ENCODE measurements at places on chromosomes 16 and 17. TPM values are rescaled to one million over a fixed set of nuclear protein-coding genes. Genes with fewer than 3 reads are reported as not detected.

GRCh38 chr16:88318521-88318920 lies 64.2 kb upstream of the ZNF469 start:
- no peak overlapping the region for H3K27ac ChIP-seq
- no peak overlapping the region for H3K4me3 ChIP-seq
- no peaks in the 10 kb centered on the region for H3K4me1 ChIP-seq
- H3K36me3 ChIP-seq: no peaks in the 10 kb centered on the region

- no peak overlapping the region for H3K27ac ChIP-seq
- no peak overlapping the region for H3K4me3 ChIP-seq
- no peaks in the 10 kb centered on the region for H3K4me1 ChIP-seq
- H3K27me3 ChIP-seq: no peaks in the 10 kb centered on the region
- DNase-seq: no peak
Measured at GRCh38 chr16:72590151-72590937, 418.4 kb upstream of the PMFBP1 start.

DNA sequence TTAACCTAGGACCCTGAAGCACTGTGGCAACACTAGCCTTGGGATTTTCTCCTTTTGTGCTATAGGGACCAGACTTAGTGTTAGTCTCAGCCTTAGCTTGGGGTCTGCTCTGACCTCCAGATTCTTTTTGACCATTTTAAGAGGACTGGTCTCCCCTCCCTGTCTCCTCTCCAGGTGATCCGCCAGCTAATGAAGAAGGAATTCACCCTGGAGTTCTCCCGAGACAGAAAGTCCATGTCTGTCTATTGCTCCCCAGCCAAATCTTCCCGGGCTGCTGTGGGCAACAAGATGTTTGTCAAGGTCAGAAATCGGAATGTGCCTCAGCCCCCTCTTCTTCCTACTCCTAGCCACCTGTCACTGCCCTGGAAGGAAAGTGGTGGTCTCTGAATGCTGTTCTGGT lies 19.5 kb downstream of the ATP2A1 start:
- peaks cover 2% of the 10 kb centered on the region for H3K4me1 ChIP-seq
- H3K27me3 ChIP-seq: no peaks in the 10 kb centered on the region
- DNase-seq: no peak
- no peaks in the 10 kb centered on the region for H3K36me3 ChIP-seq
- no peak overlapping the region for H3K27ac ChIP-seq

DNA sequence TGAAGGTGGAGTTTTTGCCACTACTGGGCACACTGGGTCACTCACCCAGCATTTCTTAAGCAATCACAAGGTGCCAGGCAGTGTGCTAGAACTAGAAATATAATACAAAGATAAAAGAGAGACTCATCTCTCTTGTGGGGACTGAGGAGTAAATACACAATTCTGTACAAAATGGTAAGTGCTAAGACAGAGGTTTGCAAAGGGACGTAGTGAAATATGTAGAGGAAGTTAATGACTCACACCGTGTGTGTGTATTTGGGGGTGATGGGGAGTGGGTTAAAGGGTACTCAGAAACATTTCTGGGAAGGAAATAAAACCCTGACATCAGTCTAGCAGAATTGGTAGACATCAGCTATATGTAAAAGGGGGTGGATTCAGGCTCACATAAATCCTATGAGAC lies 389.3 kb downstream of the CA10 start:
- H3K27ac ChIP-seq: no peak overlapping the region
- peaks cover 35% of the 10 kb centered on the region for H3K27me3 ChIP-seq
- no peaks in the 10 kb centered on the region for H3K36me3 ChIP-seq
- H3K4me3 ChIP-seq: no peak overlapping the region
- no peak for DNase-seq
- H3K4me1 ChIP-seq: peaks cover 3% of the 10 kb centered on the region

GRCh38 chr17:61728297-61728836 lies 135.0 kb downstream of the BRIP1 start:
- peaks cover 8% of the 10 kb centered on the region for H3K4me1 ChIP-seq
- peaks cover 6% of the 10 kb centered on the region for H3K36me3 ChIP-seq
- no peak overlapping the region for H3K27ac ChIP-seq
- no peak overlapping the region for H3K4me3 ChIP-seq
- no peak for DNase-seq

DNA sequence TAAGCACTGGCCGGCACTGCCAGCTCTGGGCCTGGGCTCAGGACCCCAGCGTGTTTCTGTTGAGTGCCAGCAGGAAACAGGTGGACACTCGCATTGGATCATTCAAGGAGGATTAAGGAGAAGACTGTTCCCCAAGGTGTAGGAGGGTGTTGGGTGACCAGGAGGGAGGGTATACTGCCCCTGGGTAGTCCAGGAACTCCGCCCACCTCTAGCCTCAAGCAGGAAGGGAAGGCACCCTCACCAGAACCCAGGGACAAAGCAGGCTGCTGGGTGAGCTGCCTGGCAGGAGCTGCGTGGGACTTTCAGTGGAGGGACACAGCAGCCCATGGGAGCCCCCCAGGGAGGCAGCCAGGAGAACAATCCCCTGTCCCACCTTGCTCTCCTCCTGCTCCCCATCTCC lies 7.7 kb upstream of the RAB37 start:
- H3K27ac ChIP-seq: no peak overlapping the region
- H3K27me3 ChIP-seq: no peaks in the 10 kb centered on the region
- no peak overlapping the region for H3K4me3 ChIP-seq
- peaks cover 15% of the 10 kb centered on the region for H3K4me1 ChIP-seq
- DNase-seq: no peak

DNA sequence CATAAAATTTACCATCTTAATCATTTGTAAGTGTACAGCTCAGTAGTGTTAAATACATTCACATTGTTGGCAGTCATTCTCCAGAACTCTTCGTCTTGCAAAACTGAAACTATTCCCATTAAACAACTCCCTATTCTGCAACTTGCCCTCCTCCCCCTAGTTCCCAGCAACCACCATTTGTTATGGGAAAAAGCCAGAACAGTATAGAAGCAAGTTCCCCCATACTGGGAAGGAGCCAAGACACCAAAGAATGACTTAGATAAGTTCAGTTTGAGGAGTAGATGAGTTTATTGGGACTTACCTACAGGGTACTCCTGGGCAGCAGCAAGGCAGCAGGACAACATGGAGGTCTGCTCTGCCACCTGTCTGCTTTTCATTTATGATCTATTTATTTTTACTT lies 39.3 kb upstream of the TEKT1 start:
- H3K4me1 ChIP-seq: peaks cover 4% of the 10 kb centered on the region
- peaks cover 4% of the 10 kb centered on the region for H3K36me3 ChIP-seq
- no peak overlapping the region for H3K27ac ChIP-seq
- no peak overlapping the region for H3K4me3 ChIP-seq
- no peak for DNase-seq

GRCh38 chr17:40071313-40072039 lies 8.7 kb downstream of the THRA start:
- no peak overlapping the region for H3K4me3 ChIP-seq
- no peak overlapping the region for H3K27ac ChIP-seq
- H3K27me3 ChIP-seq: no peaks in the 10 kb centered on the region
- H3K4me1 ChIP-seq: peaks cover 49% of the 10 kb centered on the region
- H3K36me3 ChIP-seq: peaks cover 2% of the 10 kb centered on the region

DNA sequence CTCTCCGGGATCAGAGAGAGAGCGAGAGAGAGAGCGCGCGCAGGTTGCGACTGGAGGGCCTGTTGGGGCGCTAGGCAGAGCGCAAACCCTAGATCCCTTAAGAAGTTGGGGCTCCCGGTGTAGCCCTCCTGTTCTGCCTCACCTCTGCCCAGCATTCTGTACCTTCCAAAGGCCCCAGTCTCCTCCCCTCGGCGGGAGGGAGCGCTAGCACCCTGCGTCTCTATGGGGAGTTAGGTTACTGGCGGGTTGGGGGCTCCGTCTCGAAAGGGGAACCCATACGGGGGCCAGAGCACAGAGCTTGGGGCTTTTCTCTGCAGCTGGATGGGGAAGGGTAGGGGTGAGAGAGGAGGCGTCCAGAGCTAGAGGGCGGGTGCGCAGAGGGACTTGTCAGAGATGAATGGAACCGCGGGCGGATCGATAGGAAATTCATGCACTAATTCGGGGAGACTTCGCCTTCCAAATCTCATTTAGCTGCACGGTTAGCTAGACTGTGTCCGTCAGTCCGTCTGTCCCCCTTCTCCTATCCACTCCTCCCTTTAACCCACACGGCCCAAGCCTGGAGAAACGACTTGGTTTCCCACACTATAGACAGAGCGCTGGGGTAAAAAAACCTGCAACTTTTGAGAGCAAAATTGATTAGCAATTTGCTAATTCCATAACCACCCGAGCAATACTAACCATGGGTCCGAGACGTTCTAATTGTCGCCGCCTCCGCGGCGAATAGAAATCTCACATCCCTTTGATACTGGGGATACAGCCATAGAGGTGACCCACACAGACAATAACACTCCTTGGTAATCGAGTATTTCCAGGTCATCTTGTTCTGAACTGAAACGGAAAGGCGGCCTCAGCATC lies 693 bp upstream of the HOXB4 start:
- peak overlapping the region; percentile 67 for H3K27ac ChIP-seq
- DNase-seq: no peak
- peak overlapping the region; percentile 95 for H3K4me3 ChIP-seq
- H3K36me3 ChIP-seq: peaks cover 2% of the 10 kb centered on the region
- H3K4me1 ChIP-seq: peaks cover 41% of the 10 kb centered on the region
- H3K27me3 ChIP-seq: peaks cover 50% of the 10 kb centered on the region

- H3K4me3 ChIP-seq: peak overlapping the region; percentile 41
- H3K36me3 ChIP-seq: peaks cover 4% of the 10 kb centered on the region
- H3K27ac ChIP-seq: no peak overlapping the region
Measured at GRCh38 chr16:79217375-79218011, 383.0 kb downstream of the MAF start.

DNA sequence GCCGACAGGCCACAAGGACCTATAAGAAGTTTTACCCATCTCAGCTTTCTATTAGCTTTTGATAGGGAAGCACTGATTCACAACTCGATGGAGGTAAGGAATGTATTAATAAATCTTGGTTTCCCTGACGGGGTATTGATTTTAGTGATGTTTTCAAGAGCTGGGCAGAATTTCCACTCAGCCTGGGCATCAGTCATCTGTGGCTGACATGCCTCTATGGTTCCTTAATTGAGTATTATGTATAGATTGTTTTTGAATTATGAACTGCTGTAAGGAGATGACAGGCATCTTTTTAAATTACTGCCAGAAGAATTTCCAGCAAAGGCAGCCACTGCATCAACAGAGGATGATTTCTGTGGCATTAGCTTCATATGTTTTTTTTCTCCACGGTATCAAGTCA lies 128.6 kb downstream of the CPPED1 start:
- peaks cover 17% of the 10 kb centered on the region for H3K4me1 ChIP-seq
- DNase-seq: no peak
- H3K27me3 ChIP-seq: no peaks in the 10 kb centered on the region
- no peak overlapping the region for H3K27ac ChIP-seq

DNA sequence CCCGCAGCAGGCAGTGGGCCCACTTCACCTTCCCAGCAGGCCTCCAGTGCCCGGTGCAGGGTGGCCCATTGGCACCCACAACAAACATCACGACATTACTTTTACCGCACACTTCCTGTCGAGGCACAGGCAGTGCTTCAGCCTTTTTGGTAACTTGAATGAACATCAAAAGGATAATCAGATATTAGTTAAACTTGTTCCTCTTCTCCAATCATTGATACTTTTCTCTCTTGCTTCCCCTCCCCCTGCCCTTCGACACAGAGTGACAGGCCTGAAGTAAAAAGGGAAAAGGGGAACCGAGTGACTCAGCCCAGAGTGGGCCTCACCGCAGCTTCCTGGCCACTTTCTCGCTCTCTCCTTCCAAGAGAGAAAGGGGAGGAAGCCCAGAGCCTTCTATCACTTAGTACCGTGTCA lies 507.0 kb downstream of the MAF start:
- H3K4me3 ChIP-seq: peak overlapping the region; percentile 52
- peaks cover 31% of the 10 kb centered on the region for H3K4me1 ChIP-seq
- H3K27me3 ChIP-seq: no peaks in the 10 kb centered on the region
- no peaks in the 10 kb centered on the region for H3K36me3 ChIP-seq

DNA sequence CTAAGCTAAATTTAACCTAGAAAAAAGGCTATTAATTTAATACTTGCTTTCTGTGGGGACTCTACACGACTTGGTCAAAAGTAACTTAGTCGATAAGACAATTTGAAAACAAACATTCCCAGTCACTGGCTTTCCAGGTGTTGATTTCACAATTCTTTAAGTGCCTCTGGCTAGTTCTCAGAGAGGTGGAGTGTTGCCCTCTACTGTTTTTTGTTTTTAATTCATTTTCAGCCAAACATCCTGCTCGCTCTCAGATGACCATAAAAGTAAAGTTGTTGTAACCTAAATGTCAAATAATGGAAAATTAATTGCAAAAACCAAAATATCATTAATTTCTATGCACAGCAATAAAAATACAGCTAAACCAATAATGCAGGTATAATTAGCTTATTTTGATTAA lies 107.1 kb downstream of the MYO1D start:
- peaks cover 8% of the 10 kb centered on the region for H3K27me3 ChIP-seq
- peaks cover 6% of the 10 kb centered on the region for H3K4me1 ChIP-seq
- no peak for DNase-seq
- H3K4me3 ChIP-seq: no peak overlapping the region
- no peak overlapping the region for H3K27ac ChIP-seq

GRCh38 chr17:30426292-30426691 lies 47.6 kb downstream of the CPD start:
- no peak for DNase-seq
- H3K27me3 ChIP-seq: no peaks in the 10 kb centered on the region
- peaks cover 9% of the 10 kb centered on the region for H3K4me1 ChIP-seq
- H3K27ac ChIP-seq: no peak overlapping the region

- peaks cover 6% of the 10 kb centered on the region for H3K36me3 ChIP-seq
- peak overlapping the region; percentile 32 for H3K27ac ChIP-seq
- no peak for DNase-seq
- H3K4me3 ChIP-seq: no peak overlapping the region
- H3K27me3 ChIP-seq: no peaks in the 10 kb centered on the region
Measured at GRCh38 chr17:45091778-45092425, 30.8 kb downstream of the NMT1 start.

- no peak overlapping the region for H3K27ac ChIP-seq
- H3K27me3 ChIP-seq: peaks cover 31% of the 10 kb centered on the region
- DNase-seq: no peak
- peaks cover 3% of the 10 kb centered on the region for H3K36me3 ChIP-seq
- H3K4me3 ChIP-seq: no peak overlapping the region
Measured at GRCh38 chr17:5591966-5592365, 7.7 kb upstream of the NLRP1 start.

DNA sequence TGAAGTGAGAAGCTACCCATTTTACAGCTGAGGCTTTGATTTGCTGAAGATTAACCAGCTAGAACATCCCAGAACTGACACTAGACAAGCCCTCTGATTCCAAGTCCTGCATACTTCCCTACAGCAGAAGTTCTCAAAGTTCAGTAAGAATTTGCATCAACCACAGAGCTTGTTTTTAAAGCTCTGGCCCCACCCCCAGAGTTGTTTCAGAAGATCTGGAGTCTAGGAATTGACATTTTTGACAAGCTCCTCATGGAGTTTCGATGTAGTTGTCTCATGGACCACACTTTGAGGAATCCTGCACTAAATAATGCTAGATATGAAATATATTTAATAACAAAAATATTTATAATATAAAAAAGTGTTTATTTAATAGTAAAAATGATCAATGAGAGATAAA lies 120.3 kb upstream of the ADAMTS18 start:
- no peak overlapping the region for H3K4me3 ChIP-seq
- H3K4me1 ChIP-seq: no peaks in the 10 kb centered on the region
- H3K36me3 ChIP-seq: no peaks in the 10 kb centered on the region
- DNase-seq: no peak
- peaks cover 60% of the 10 kb centered on the region for H3K27me3 ChIP-seq

- no peak overlapping the region for H3K27ac ChIP-seq
- no peaks in the 10 kb centered on the region for H3K4me1 ChIP-seq
- DNase-seq: no peak
- no peak overlapping the region for H3K4me3 ChIP-seq
Measured at GRCh38 chr16:64351121-64351520, 770.7 kb downstream of the CDH11 start.

Gene NXPH3
- total RNA-seq: not detected

Gene TEX19
- not detected for total RNA-seq

Gene PLXDC1
- 7.5 TPM for total RNA-seq

Gene SRL
- not detected for total RNA-seq

Gene PIMREG
- not detected for total RNA-seq

Gene TBC1D3K
- not detected for total RNA-seq

Gene ORMDL3
- 76.0 TPM for total RNA-seq
